Prostate gland (tissue), 2 donors: ENCODE measurements at places on chromosomes 7 and 10. TPM values are rescaled to one million over a fixed set of nuclear protein-coding genes. Genes with fewer than 3 reads are reported as not detected.

GRB10 gene
- 54.3 TPM for total RNA-seq

PROSER2 gene
- total RNA-seq = 24.7 TPM

EGR2 gene
- 4.6 TPM for total RNA-seq

MRLN gene
- total RNA-seq = not detected

ENTPD1 gene
- 9.3 TPM for total RNA-seq

GRM3 gene
- not detected for total RNA-seq

EPHB4 gene
- 78.6 TPM for total RNA-seq

GALNT17 gene
- total RNA-seq = 46.7 TPM

DNAH11 gene
- 1.6 TPM for total RNA-seq

NEURL1 gene
- 10.5 TPM for total RNA-seq

SCIN gene
- 12.2 TPM for total RNA-seq

LRWD1 gene
- total RNA-seq = 57.7 TPM

UPK3B gene
- 6.6 TPM for total RNA-seq

NPFFR1 gene
- total RNA-seq = 1.1 TPM

TBX20 gene
- total RNA-seq = not detected

TUBB8 gene
- total RNA-seq = not detected

EPHA1 gene
- total RNA-seq = 10.5 TPM

GLI3 gene
- total RNA-seq = 14.7 TPM

AZGP1 gene
- total RNA-seq = 1,167 TPM

- no peak for DNase-seq
Observed at GRCh38 chr7:104209063-104209462, 1.2 kb upstream of the ORC5 start.

DNA sequence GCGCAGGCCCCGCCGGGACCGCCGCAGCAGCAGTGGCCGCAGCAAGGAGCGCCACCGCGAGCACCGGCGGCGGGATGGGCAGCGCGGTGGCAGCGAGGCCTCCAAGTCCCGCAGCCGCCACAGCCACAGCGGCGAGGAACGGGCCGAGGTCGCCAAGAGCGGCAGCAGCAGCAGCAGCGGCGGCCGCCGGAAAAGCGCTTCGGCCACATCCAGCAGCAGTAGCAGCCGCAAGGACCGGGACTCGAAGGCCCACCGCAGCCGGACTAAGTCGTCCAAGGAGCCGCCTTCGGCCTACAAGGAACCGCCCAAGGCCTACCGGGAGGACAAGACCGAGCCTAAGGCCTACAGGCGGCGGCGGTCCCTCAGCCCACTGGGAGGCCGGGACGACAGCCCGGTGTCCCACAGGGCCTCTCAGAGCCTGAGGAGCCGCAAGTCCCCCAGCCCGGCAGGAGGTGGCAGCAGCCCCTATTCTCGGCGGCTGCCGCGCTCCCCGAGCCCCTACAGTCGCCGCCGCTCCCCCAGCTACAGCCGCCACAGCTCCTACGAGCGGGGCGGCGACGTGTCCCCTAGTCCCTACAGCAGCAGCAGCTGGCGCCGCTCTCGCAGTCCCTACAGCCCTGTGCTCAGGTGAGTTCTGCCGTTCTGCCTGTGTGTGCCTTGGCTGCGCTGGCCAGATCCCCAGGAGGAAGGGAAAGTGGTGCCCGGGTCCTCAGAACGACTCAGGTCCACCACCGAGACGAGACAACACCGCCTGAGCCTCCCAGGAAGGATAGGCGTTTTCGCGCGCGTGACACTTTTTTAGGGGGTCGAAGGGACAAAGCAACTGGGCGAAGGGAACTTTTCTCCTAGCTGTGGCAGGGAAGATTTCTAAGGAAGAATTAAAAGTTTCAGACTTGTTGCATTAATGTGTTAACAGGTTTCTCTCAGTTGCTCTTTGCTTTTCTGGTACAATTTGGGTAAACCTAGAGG, 1.5 kb downstream of the CDK13 start:
- DNase-seq = peak; percentile 59

GRCh38 chr10:6643962-6644361, 63.9 kb upstream of the PRKCQ start:
- no peak for DNase-seq

DNA sequence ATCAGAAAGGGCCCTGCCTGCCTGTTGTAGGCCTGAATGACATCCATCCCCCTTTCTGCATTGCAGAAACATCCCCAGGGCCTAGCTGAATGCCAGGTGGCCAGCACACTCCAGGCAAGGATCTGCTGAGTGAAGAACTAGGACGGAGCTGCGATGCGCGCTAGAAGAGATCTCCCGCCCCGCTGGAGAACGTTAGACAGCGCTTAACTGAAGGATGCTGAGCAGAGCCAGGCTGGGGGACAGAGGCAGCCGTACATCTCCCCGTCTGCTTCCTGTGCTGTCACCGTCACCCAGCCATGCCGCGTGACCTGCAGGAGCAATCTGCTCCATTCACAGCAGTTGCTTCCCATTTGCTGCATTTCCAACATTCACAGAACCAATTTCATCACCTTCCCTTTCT, 73.3 kb downstream of the FAM53B start:
- DNase-seq = no peak

GRCh38 chr10:83023662-83024061, 1115.6 kb upstream of the GHITM start:
- DNase-seq = no peak

DNA sequence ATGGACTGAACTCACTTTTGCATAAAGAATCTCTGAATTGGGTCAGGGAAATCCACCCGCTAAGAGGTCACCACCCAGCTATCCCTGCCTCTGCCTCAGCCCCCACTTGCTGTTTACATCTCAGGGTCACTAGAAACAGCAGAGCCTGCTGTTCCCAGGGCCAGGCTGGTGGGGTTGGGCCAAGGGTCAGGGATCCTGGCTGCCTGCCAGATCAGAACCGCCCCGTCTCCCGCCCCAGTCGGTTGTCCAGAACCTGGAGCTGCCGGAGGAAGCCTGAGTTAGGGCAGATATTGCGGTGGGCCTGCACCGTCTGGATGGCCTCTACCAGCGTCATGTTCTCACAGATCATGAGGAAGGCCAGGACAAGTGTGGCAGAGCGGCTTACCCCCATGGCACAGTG, 17.0 kb upstream of the SAMD8 start:
- DNase-seq = no peak

DNA sequence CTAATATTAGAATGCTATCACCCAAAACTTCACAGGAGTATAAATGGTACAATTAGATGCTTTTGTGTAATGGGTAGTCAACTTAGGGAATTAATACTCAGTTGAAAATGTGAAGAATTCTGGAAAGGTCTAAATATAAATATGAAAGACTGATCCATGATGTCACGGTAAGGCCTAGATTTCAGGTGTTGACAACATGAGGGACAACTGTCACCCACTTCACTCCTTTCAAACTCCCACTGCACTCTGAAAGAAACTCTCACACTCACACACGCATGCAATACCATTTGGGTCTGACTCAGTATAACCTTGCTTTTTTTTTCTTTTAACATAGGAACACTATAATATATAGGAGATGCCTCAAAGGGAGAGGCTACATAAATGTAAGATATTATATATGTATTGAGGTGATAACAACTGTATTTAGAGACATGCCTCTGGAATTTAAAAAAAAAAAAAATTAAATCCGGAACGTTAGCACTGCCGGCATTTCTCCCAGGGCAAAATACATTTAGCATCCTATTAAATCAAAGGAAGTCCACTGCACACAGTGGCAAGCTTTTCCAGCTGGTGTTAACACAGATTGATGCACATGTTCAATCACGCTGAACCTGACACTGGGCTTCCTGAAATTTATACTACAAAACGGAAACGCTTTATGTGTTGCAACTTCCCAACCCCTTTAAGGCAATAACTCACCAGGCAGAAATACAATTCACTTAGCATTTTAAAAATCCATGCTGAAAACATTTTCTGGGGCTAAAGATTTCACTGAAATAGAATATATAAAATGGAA, 74.9 kb downstream of the RSU1 start:
- DNase-seq = no peak

- no peak for DNase-seq
Observed at GRCh38 chr10:110409926-110410325, 87.8 kb upstream of the DUSP5 start.

DNA sequence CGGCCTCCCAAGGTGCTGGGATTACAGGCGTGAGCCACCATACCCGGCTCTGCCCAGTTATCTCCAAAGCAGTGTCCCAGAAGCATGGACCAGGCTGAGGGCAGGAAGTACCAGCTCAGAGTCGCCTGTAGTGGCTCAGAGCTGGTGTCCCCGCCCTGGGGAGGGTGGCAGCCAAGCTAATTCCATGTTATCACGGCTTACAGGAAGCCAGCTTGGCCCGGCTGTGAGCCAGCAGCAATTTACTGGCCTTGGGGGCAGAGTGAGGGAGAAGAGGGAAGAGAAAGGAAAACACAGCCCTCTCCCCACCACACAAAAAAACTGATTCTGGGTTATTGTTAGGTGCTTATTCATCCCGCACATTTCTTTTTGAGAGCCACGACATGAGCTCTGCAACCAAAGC, 88.1 kb downstream of the HIP1 start:
- no peak for DNase-seq

- no peak for DNase-seq
Observed at GRCh38 chr7:119802147-119802546, 470.8 kb upstream of the KCND2 start.

- no peak for DNase-seq
Observed at GRCh38 chr10:17980846-17981565, 29.3 kb downstream of the SLC39A12 start.

DNA sequence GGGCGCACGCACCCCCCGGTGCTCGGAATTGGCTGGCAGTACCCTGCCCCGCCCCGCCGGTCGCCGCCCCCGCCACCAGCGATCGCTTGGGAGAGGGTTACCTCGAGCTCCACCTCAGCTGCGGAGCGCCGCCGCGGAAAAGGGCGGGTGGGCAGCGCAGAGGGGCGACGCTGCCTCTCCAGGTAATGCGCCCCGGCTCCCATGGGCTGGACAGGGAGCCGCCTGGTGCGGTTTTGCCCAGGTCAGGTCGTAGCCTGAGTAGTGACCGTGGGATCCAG, 1.3 kb downstream of the PFKFB3 start:
- no peak for DNase-seq

DNA sequence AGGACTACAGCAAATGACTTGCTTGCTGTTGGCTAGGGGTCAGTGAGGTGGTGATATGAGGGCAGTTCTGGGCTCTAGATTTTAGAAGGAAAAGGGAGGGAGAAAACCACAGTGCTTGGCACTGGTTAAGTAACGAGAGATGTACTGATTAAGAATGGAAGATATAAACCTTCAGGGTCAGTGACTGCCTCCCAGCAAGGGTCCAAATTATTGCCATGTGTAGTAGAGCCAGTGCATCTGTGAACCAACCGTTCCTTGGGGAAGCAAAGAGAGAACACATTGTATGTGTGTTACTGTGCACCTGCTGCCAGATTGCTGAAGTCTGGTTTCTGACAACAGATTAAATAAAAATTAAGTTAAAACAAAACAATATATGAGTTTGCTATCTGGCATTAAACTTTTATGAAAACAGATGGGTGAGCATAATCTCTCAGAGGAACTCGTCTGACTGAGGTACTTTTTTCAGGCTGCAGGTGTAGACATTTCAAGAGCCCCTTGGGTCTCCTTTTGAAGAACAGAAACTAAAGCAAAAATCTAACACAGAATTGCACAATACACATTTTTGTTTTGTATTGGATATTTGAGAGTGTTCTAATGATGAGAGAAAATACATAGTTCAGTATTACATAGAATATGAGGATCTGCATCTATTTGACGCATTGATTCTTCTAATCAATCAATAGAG, 1120.6 kb downstream of the SORCS3 start:
- DNase-seq = no peak

- DNase-seq = no peak
Observed at GRCh38 chr10:1591045-1591444, 146.3 kb downstream of the ADARB2 start.

DNA sequence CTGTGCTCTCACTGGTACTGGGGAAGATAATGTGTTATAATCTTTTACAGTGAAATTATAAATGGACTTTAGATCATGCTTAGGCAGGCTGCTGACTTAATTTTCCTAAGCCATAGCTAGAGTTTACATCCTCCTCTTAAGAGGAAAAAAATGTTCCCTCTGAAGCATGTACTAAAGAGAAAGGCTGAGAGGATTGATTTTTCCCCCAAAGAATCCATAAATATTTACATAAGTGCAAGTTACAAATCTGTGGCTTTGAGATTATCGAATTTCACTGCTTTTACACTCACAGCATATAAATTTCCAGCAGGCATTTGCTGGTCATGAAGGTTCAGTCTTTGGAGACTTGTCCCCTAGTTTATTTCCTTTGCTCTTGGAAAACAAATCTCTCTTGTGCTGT, 43.7 kb downstream of the CREB5 start:
- no peak for DNase-seq

- no peak for DNase-seq
Observed at GRCh38 chr10:42974693-42975002, 102.2 kb upstream of the RET start.

GRCh38 chr10:113993489-113993991, 50.1 kb upstream of the ADRB1 start:
- DNase-seq = no peak

- no peak for DNase-seq
Observed at GRCh38 chr10:52578871-52579405, 193.6 kb downstream of the MBL2 start.

- peak; percentile 15 for DNase-seq
Observed at GRCh38 chr10:133258818-133259601, 17.7 kb downstream of the ADAM8 start.

- no peak for DNase-seq
Observed at GRCh38 chr10:76729841-76730487, 907.6 kb downstream of the KCNMA1 start.
